Activated CD4-positive, CD25-positive, alpha-beta regulatory T cell (primary cell): ENCODE measurements at places on chromosomes 16 and 17.
A peak's percentile ranks its signal among the peaks of the same experiment; 100 is the strongest.

DNA sequence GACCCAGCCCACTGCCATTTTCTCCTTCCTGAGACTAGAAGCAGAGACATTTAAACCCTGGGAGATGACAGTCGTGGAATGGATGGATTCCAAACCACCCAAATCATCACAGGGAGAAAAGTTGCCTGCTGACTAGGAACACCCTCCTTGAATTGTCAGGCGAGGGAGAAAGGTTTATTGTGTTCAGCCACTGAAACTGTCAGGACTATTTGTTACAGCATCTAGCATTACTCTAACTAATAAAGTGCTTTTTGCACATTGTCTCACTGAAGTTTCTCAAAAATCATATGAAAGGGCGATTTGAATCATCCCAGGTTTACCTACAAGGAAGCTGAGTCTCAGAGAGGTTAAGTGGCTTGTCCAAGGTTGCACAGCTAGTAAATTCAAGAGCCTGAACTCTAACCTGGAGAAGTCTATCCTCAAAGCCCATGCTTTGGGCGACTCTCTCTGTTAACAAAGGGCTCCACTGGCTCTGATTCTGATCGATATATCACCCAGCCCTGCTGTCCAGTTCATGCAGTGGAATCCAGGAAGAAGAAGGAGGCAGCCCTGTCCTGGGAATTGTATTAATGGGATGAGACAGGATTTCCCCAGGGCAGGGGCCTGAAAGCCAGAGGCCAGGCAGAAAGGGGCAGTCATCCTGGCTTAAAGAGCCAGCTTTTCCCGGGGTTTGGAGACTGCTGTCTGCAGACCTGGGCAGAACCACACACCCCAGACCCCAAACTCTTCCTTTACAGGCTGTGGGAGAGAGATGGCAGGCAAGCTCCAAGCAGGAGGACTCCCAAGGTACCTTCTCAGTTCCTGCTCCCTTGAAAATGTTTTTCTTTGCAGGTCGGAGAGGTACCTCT, 37.5 kb downstream of the IRX3 start:
- no peak for DNase-seq

- DNase-seq = no peak
These were observed 4.0 kb upstream of the MMP25 start for GRCh38 chr16:3042376-3042775.

DNA sequence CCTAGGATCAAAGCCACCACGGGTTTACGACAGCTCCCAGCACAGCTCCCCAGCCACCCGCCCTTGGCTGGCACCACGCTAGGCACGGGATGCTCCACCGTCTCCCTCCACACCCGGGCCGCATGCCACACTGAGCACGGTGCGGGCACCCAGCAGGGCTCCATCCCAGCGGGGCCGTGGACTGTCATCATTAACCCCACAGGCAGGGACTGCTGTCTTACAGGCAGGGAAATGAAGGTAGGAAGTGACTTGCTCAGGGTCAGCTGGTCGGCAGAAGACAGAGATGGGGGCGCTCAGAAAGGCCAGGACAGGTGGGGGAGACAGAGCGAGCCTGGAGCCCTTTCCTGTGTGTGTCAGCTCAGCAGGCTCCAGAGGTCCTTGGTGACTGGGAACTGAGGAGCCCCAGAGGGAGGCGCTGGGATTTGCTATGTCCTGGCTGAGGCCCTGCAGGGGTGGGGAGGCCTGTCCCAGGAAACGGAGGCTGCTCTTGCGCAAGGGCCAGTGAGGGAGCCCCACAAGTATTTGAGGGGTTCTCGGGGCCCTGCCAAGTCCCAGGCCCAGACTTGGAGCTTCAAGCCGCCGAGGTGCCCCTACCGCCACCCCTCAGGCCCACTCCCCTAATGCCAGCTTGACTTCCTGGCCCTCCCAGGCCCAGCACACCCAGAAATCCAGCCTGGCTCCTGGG, 3.2 kb downstream of the UBALD1 start:
- DNase-seq = no peak

- DNase-seq = no peak
These were observed at the start of gene NME4 for GRCh38 chr16:397135-397661. TSS of gene NME4 (plus strand) at chr16:397199. CDS start at chr16:397223, 24 bp downstream.

DNA sequence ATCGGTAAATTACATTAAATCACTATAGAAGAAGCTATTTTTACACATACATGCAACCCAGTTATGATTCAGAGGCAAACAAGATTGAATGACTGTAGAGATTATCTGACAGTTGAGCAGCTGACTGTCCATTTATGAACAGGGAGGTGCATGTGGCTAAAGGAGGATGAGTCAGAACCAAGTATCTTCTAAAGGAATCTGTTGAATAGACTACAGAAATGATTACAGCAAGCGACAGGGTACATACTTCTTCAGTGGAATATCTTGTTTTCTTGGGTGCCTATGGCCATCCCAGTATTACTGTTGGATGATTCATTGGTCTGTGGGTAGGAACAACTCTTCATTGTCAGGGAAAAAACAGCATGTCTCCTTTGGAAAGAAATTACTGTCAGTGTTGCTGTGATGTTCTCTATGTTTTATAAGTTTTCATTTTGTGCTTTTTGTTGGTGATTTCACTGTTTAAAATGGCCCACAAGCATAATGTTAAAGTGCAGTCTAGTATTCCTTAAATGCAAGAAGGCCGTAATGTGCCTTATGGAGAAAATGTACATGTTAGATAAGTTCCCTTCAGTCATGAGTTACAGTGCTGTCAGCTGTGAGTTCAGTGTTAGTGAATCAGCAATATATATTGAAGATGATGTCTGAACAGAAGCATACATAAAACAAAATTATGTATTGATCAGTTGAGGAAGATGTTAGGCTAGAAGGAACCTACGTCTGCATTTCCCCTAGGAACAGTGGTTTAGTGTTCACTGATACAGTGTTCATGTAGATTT, 27.0 kb downstream of the CBFB start:
- no peak for DNase-seq

- DNase-seq = no peak
These were observed 258.9 kb upstream of the AXIN2 start for GRCh38 chr17:65820306-65820705.

GRCh38 chr16:61024180-61024900, 1011.9 kb downstream of the CDH8 start:
- DNase-seq = no peak

GRCh38 chr17:78082988-78083387, 45.6 kb downstream of the TMC6 start:
- no peak for DNase-seq

DNA sequence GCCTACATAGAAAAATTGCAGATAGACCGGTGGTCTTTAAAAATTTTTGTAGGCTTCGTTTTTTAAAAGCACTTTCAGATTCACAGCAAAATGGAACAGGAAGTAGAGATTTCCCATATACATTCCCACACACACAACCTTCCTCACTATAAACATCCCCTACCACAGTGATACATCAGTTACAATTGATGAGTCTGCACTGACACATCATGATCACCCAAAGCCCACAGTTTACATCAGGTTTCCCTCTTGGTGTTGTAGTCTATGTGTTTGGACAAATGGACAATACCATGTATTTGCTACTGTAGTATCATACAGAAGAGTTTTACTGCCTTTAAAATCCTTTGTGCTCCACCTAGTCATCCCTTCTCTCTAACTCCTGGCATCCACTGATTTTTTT, 113.9 kb upstream of the ADAMTS18 start:
- no peak for DNase-seq

DNA sequence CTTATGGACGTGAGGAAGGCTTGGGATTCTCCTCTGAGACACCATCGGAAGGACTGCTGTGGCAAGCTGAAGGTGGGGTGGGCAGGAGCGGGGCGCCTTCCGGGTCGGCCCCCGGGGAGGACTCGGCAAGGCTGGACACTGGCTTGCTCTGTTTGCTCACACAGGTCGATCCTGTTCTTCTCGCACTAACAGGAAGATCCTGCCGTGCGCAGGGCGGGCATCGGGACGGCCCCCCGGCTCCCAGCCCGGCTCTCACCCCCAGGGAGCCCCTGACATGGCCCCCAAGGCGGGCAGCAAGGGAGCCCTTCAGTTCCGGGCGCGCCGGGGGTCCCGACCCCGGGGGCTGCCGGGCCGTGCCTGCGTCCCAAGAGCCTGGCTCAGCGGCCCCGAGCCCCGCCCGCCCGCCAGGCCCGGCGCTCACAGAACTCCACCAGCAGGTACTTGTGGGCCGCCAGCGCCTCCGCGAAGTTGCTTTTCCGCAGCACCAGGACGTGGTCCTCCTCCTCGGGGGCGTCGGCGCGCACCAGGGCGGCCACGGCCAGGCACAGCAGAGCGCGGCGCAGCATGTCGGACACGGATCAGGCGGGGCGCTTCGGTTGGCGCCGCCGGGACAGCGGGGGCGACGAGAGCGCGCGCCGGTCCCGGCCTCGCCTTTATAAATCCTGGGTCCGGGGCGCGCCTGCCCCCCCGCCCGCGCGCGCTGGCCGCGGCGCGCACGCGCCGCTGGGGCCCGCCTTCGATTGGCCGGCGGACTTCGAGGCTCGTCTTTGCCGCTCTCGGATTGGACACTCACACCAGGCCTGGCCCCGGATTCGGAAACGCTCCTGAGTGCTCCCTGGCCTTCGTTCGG, at the start of gene P4HB:
TSS of gene P4HB (minus strand) at position 630 of the 850 bp plus-strand sequence. CDS start at position 566, 64 bp downstream.
- DNase-seq = no peak

- no peak for DNase-seq
These were observed 52.5 kb upstream of the ENPP7 start for GRCh38 chr17:79678091-79678735.

DNA sequence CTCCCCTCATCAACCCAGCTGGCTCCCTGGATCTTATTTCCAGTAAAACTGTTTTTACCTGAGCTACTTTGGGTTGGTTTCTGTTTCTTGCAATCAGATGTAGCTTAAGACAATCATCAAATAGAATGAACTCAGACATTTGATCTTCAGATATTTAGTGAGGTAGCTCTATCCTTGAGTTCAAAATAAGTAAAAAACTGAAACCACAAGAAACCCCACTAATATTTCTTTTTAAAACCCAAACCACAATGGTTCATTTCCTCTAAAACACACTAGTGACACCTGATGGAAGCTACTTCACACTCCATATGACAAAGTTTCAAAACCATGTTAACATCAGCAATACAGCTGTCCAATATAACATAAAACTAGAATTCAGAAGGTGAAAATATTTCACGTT, 37.8 kb downstream of the CACNG1 start:
- no peak for DNase-seq

GRCh38 chr17:57253362-57254065, 2.8 kb upstream of the MSI2 start:
- DNase-seq = no peak

DNA sequence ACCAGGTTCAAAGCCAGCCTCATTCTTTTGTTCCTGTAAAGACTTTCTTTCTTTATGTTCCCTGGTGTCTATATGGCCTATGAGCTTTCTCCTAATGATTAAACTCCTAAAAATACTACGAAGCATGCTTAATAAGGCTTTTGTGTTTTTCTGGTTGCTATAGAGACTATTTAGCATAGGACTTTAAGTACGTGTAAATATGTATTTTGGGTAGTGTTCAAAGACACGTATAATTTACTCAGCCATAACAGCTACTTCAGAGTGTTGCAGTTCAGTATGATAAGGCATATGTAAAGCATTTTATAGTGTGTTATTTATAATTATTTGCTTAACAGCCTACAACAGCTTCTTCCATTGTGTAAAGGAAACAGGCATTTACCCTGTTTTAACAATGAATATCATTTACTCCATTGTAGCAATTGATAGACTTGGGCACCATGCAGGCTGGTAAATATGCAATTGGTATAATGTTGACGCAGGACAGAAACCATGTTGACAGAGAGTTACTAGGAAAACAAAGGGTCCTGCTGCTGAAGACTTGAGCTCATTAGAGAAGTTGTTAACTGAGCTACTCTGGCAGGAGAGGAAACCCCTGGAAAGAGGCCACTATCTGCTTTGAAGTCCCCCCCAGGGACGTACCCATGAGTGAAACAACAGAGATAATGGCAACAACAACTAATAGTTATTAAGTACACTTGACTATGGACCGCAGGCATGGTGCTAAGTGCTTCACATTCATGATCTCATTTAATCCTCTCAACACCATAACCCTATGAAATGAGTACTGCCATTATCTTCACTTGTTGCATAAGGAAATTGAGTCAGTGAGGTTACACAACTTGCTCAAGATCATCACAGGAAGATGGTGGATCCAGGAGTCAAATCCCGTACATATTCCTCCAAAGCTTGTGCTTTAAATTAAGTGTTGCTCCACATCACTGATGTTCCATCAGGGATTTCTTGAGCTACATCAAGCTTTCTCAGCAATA, 342.2 kb upstream of the DYNLRB2 start:
- DNase-seq = no peak

DNA sequence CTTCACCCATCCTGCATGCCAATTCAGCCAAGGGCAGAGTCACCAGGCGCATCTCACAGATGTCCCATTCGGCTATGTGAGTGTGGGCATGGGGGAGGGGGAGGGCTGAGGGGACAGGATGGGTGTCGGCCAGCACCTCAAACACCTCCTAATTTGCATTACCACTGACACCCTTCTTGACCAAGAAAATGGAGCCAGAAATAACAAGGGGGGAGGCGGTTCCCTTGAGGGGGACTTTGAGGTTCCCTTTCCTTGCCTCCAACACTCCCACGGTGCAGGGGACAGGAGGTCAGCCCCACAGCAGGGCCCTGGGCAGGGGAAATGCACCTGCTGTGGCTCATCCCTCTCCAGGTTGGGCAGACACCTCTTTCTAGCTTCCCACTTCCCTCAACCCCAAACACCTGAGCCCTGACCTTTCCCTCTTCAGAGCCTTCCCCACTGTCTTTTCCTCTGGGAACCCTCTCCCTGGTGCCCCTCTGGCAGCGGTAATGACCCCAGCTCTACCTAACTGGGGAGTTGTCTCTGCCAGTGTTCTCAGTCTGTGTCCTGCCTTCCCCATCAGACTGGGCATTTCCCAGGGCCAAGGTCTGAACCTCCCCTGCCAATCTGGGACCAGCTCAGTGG, 18.2 kb upstream of the TBX21 start:
- no peak for DNase-seq

GRCh38 chr17:7214300-7215135, 5.1 kb downstream of the DLG4 start:
- DNase-seq = peak; percentile 97

GRCh38 chr17:80890196-80890920, 101.3 kb upstream of the CHMP6 start:
- DNase-seq = no peak

DNA sequence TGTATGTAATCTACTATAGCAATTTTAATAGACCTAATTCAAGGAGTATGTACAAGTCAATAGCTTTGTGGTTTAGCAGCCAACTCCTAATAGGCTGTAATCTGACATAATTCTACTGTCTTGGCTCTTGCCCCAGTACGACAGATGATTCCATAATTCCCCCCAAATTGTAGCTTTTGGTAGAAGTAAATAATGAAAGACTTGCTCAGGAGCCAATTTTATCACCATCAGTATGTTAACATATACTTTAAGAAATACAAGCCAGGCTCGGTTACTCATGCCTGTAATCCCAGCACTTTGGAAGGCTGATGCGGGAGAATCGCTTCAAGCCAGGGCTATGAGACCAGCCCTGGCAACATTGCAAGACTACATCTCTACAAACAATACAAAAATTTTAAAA, 53.9 kb downstream of the AP2B1 start:
- DNase-seq = no peak

DNA sequence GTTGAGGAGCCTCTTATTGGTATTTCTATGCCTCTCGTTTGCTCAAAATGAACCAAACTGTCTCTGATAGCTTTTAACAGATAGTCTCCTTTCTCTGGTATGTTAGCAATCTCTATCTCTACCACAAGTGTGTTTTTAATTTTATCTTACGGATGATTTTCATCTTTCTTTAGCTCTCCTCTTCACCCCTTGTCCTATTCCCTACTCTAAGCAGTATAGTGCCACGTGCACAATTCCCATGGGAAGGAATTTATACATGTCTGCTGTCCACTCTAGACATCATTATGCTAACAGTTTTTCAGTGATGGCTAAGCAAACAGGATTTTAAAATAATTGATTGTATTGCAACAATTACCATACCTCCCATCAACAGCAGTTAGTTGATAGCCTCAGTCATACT, 177.3 kb downstream of the CYB561 start:
- no peak for DNase-seq
